Activated T-helper 17 cell treated with anti-CD3 and anti-CD28 coated beads, Interleukin-2, amount 50 U/mL, for 72 hours (primary cell): ENCODE measurements at places on chromosomes 3 and 15. TPM values are rescaled to one million over a fixed set of nuclear protein-coding genes. Genes with fewer than 3 reads are reported as not detected.

GRCh38 chr3:65577843-65578430 is 460.8 kb downstream of the MAGI1 start:
- ATAC-seq, result no peak

DNA sequence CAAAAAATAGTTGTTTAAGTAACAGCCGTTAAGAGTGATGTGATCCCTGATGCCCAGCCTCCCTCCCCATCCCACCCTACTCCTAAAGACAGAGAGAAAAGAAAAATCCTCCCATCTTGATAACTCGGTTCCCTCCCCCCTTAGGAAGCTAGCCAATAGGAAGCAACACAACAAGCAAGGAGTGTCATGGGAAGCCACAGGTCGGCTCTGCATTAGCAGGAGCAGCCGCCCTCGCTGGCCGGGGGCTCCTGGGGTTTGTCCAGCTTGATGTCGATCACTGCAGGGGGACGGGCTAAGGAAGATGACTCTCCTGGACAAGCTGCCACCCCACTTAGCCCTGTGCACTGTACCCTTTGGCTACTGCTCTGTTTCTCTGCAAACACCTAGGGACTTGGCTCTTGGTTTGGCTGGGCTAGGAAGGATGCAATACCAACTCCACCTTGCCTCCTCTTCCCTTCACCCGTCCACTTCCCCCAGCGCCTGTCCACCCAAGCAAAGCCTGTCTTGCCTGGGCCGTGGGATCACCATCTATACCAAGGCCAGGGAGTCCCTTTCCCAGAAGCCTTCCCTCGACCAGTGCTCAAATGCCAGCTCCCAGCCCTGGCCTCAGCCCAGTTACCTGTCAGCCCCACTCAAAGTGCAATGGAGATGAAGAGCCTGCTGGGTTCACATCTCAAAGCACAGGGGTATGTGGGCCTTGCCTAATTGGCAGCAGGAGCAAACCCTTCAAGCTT is 23.1 kb downstream of the SRPRB start:
- no peak for ATAC-seq

DNA sequence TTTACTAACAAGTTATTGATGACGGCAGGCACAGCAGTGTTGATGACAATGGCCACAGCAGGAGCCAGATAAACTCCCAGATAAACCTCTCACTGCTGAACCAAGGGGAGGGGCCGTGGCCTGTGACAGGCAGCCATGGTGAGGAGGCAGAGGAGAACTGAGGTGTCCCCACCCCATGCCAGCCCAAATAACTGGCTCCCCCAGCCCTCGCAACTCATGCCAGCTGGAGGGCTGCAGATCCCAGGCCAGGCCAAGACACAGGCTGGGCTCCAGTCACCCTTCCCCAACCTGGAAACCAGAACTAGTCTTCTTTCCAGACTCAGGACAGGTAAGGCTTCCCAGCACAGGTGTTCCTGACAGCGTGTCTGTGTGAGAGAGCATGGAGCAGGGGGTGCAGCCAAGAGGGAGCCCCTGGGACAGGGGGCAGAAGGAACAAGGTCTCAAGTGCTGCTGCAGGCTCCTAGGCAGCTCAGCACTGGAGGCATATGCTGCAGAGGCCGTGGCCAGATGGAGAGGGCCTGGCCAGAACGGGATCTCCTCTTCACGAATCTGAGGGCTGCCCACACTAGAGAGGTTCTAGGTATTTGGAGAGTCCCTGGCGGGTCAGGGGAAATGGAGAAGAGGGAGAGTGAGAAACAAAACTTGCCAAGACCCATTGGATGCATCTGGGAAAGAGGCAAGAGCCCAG is 15.9 kb downstream of the PLA2G4F start:
- ATAC-seq, result no peak

GRCh38 chr3:192373032-192373431 is 354.3 kb downstream of the FGF12 start:
- no peak for ATAC-seq

The ADGRG7 gene
- not detected for total RNA-seq

The EBLN2 gene
- 9.8 TPM for total RNA-seq
